ENCODE measurements at places on chromosomes 1 and 21.

DNA sequence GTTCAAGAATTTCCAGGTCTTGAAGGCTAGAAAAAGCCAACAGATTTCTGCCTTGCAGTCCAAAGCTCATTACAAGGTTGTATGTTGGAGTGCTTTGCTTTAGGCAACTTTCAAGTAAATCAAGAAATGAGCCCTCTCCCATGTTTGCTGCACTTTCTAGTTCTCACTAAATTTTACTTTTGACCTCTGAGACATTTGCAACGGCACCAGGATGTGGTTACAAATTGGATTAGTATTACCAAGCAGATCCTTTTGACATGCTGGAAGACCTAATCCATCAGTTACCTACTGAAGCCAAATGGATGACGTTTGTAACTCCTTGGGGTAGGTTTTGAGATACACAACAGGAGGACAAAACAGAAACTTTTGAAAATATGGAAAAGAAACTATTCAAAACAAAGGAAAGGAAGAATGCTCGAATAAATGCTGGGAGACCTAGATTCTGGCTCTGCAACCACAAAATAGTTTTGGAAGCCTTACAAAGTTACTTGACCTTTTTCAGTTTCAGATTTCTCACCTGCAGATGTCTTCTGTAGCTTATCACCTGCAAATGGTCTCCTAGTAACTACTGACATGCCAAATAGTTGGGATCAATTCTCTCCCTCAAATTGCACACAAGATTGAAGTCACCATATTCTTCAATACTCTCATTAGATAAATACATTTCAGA, 251.7 kb upstream of the ADGRL2 start:
- DNase-seq, result no peak

DNA sequence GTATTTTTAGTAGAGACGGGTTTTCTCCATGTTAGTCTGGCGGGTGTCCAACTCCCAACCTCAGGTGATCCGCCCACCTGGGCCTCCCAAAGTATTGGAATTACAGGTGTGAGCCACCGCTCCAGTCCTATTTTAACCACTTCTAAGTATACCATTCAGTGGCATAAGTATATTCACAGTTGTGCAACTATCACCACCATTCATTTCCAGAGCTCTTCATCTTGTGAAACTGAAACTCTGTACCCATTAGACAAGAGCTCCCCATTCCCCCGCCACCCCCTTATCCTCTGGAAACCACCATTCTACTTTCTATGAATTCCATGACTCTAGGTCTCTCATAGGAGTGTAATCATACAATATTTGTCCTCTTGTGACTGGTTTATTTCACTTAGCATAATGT, 40.2 kb upstream of the CAMTA1 start:
- DNase-seq, result no peak

DNA sequence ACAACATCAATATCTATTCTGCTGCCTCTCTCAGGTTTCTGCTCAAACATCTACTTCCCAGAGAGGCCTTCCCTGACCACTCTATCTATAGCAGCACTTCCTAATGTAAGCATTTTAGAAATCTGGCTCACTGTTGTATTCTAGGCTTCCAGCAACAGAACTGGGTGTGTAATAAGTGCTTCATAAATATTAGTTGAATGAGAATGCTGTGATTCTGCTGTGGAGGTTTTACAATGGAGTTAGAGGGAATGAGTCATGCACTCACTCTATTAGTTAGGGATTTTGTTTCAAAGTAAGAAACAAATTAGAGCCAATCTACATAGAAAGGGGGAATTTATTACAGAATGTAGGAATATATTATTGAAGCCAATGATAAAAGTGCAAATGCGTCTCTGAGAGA, 38.6 kb upstream of the SLC35F3 start:
- no peak for DNase-seq

- DNase-seq, result no peak
Measured at GRCh38 chr1:222601257-222601656, 11.5 kb upstream of the TAF1A start.

GRCh38 chr1:157595356-157595755, 2.5 kb downstream of the FCRL4 start:
- no peak for DNase-seq

- no peak for DNase-seq
Measured at GRCh38 chr1:54331843-54332463, 74.2 kb downstream of the SSBP3 start.
